ENCODE measurements at places on chromosomes 3 and 15.

- no peak for DNase-seq
Measured at GRCh38 chr15:29429584-29429983, 160.0 kb upstream of the NSMCE3 start.

GRCh38 chr15:69881302-69881670, 216.4 kb downstream of the TLE3 start:
- DNase-seq = no peak

DNA sequence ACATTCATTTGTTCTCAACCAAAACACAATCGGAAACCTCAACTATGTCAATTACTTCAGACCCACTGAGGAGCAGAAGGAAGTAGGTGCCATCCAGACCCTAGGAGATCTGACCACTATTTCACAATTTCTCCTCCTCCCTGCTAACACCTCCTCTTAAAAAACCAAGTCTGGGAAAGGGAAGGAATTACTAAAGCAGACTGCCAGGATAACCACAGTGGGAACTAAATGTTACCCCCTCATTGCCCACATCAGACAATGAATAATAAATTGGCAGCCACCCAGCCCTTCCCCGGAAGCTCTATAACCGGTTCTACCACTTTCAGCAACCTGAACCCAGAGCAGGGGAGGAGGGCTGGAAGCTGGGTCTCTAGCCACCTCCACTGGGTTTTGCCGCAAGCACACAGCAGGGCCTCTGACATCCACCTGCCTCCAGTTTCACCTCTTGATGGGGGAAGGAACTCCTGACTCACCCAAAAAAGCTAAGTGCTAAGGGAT, 17.6 kb downstream of the C15orf62 start:
- no peak for DNase-seq

GRCh38 chr15:71649894-71650293, 160.5 kb upstream of the NR2E3 start:
- no peak for DNase-seq

DNA sequence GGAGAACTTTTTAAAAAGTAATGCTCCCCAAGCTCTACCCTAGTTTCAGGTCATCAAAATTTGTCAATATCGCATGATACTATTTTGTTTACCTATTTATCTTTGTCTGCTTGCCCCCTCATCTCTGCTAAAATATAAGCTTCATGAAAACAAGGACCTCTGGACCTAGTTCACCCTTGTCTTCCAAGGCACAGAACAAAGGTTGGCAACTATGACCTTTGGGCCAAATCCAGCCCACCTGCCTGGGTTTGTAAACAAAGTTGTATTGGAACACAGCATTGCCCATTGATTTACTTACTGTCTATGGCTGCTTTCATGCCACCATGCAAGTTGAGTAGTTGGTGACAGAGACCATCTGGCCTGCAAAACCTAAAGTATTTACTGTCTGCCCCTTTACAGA, 462.2 kb upstream of the SUCLG2 start:
- no peak for DNase-seq

DNA sequence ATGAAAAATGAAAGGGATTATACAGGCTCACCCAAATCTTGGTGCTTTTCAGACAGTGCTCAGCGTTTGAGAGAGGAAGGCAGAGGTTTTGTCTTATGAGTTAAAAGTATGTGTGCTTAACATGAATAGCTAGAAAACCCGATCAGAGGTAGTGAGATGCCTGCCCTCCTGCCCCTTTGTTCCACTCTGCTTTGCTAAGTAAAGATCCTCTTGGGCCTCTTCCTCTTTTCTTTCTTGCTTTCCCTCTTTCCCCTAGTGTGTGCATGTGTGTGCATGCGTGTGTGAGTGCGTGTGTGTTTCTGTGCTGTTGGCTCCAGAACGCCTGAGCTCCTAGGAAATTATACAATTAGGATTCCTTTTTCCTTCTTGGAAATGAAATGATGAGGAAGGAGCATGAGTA, 261.3 kb upstream of the NR2E3 start:
- DNase-seq = no peak

GRCh38 chr3:158528076-158528674, 42.8 kb upstream of the MLF1 start:
- DNase-seq = no peak

DNA sequence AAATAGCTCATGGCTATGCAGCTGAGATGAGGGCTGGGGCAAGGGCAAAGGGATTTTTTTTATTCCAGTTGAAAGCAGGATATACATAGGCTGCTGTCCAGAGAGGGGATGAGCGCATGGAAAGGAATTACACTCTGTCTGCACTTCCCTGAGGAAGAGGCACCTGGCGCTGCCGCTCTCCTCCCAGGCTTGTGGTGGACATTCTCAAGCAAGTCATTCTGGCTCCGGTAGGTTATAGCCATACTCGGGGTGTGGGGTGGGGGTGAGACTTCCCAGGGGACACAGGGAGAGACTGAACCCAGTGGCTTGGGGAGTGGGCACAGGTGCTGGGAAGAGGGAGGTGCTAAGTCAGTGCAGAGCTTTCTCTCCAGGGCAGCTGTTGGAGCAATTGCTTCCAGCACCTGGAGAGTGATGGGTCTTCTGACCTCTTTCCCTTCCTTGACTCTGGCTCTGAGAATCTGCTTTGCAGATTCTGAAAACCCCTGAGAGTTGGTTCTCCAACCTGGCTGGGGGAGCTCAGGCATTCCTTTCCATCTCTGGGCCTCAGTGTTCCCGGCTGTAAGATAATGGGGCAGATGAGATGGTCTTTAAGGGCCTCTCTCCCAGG, 24.3 kb downstream of the CYP8B1 start:
- no peak for DNase-seq

DNA sequence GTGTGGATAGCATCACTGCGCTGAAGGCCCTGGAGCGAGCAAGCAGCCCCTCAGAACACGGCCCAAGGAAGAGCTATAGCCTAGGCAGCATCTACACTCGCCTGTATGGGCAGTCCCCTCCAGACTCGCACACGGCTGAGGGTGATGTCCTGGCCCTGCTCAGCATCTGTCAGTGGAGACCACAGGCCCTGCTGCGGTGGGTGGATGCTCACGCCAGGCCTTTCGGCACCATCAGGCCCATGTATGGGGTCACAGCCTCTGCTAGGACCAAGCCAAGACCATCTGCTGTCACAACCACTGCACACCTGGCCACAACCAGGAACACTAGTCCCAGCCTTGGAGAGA, 20.5 kb downstream of the ATRIP start:
- DNase-seq = no peak

DNA sequence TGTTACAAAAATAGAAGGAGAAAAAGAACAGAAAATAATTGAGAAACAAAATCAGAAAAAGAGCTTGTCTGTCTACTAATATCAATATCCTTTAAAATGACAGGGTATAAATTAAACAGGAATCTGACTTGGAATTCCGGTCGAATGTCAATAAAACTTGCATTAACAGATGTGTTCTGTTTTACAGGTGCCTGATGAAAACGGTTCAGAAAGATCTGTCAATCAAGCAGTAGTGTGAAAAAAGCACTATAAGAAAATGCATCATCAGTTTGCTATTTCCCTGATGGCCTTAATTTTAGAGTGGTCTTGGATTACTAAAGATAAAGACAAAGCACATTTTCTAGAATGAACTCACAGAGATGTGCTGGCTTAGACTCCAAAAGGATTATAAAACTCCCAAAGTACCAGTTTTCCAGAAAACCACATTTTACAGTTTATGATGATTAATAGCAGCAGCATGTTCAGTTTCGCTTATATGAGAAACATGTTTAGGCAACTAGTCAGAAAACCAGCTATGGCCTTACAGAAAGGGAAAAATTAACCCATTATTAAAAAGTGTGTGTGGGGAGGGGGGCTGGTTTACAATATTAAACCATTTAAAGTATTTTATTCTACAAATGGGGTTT, 8.2 kb upstream of the C3orf38 start:
- DNase-seq = no peak

- DNase-seq = no peak
Measured at GRCh38 chr3:131494706-131495105, 8.1 kb downstream of the MRPL3 start.

- DNase-seq = no peak
Measured at GRCh38 chr3:175421902-175422301, 562.8 kb downstream of the NAALADL2 start.

DNA sequence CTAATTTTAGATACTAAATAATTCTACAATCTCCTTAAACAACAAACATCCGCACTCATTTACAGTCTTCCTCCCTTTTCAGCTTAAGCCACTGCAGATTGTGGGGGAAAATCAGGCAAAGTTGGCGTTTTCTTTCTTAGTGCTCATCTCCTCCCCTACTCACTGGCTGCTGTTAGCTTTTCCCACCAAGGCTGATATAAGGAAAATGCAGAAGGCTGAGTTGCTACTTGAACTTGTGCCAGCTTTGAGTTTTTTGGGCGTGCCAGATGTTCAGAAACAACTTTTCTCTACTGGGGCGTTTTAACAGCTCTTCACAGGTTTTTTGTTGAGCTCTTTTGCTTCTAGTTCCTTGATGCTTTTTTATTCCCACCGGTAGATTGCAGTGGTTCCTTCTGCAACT, 222.0 kb downstream of the PYDC2 start:
- DNase-seq = no peak

DNA sequence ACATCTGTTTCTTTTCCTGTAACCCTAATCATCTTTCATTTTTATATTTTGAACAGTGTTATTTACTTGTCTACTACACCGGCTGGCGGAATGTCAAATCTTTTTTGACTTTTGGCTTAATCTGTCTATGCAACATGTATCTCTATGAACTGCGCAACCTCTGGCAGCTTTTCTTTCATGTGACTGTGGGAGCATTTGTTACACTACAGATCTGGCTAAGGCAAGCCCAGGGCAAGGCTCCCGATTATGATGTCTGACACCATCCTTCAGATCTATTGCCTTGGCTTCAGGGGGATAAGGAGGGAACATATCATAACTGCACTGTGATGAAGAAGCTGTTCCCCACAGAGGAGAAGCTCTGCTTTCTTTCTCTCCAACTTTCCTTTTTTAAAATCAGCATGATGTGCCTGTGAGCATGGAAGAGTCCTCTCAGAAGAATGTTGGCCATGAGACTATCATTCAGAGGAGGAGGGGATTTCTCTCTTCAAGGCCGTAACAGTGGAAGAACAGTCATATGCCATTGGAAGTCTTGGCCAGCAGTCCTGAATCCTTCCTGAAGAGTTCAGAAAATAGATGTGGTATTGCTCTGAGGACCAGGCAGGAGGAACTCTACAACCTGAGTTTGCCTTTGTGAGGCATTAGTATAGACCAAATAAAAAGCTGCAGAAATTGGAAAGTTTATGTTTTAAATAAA, 69.9 kb downstream of the SEC22A start:
- DNase-seq = no peak

DNA sequence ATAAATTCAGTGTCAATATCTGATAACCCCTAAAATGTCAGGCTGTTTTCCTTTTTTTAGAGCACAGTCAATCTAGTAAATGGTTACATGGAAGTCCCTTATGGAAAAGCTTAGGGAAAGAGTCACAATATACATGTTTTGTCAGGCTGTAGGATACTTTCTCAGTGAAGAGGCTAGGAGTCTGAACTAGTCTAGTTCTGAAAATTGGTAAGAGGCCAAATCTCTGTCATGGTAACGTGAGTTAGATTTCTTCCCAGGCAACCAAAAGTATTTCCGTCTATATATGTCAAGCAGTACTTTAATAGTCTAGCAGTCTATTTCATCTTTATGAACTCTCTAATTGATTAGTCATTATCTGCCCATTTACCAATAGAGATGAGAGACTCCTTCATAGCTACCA, 215.9 kb upstream of the LRRC3B start:
- DNase-seq = no peak

- no peak for DNase-seq
Measured at GRCh38 chr3:98962951-98963350, 61.5 kb upstream of the DCBLD2 start.

- no peak for DNase-seq
Measured at GRCh38 chr3:66010739-66011655, 27.7 kb downstream of the MAGI1 start.

DNA sequence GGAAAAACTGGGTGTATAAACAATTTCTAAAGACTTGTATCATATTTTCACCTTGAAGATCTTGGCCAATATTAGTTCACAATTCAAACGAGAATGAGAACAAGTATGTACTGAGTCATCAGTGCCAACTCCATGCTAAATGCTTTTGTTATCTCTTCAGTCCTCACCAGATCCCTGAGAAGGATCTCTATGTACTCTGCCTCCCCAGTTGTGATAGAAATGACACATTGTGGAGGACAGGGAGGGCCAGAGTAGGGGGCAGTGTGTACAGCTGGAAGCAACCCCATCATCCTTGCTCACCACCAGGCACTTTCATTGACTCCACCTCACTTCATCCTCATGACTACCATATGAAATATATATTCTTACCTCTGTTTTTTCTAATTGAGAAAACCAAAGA, 353.7 kb upstream of the SOX2 start:
- no peak for DNase-seq

GRCh38 chr15:45611305-45611704, 23.5 kb upstream of the SQOR start:
- no peak for DNase-seq

DNA sequence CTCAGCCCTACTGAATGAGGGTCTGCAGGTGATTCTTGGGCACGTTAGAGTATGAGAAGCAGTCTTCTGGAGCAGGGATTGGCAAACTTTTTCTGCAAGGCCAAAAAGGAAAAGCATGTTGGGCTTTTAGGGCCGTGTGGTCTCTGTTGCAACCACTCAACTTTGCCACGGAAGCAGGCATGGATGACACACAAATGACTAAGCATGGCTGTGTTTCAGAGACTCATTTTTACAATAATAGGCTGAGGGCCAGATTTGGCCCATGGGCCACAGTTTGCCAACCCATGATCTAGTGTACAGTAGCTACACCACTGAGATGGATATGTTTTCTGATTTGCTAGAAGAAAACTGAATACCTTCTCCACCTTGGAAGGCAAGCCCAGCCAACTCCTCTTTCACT, 66.1 kb upstream of the PRICKLE2 start:
- no peak for DNase-seq

- no peak for DNase-seq
Measured at GRCh38 chr3:51304230-51304629, 80.9 kb upstream of the MANF start.

GRCh38 chr3:87009271-87009670, 18.3 kb upstream of the VGLL3 start:
- DNase-seq = no peak

DNA sequence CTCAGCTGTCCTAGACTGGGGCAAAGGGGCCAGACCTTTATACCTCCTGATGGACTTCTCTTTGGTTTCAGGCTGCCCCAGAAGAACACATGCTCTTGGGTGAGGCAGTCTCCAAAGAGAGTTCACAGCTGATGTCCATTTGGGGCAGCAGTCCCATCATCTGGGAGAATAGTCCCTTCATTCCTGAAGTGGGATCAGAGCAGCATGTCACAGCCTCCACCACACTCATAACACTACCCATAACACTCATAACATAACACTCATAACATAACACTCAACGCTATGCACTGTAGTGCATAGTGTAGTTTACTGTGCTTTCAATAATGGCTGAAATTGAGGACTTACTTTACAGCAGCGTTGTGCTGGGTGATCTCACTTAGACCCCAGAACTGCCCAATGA, 36.7 kb upstream of the PLCL2 start:
- no peak for DNase-seq

DNA sequence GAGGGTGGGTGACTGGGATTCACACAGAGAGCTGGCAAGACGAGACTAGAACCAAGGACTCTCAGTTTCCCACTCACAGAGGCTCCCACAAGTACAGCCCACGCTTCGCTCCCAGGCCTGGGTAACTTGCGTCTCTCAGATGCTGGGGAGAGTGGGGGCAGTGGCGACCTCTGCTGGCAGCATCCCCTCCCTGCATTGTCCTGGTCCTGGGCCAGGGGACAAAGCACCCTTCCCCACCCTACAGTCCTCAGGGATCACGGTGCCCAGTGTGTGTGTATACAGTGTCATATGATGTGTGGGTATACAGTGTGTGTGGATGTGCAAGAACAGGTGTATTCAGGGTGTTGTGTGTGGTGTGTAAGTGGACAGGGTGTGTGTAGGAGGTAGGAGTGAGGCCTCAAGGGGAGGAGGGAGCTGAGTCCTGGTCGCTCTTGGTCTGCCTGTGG, 12.8 kb downstream of the VILL start:
- DNase-seq = no peak
